Mucosa of gallbladder (tissue), 1 donor: ENCODE measurements at places on chromosomes 16 and 17. TPM values are rescaled to one million over a fixed set of nuclear protein-coding genes. Genes with fewer than 3 reads are reported as not detected.

Gene NAGPA
- 10.7 TPM for total RNA-seq

Gene TBC1D24
- 20.6 TPM for total RNA-seq

Gene PYDC1
- not detected for total RNA-seq

Gene TPPP3
- total RNA-seq = 12.3 TPM

Gene ENPP7
- 0.23 TPM for total RNA-seq

Gene EVPLL
- 0.14 TPM for total RNA-seq

Gene SEZ6L2
- 113 TPM for total RNA-seq

Gene ZG16B
- 55.9 TPM for total RNA-seq

Gene EME1
- 1.4 TPM for total RNA-seq

Gene CHD3
- 127 TPM for total RNA-seq

Gene CLDN7
- 248 TPM for total RNA-seq

Gene CRHR1
- not detected for total RNA-seq

Gene PSMC5
- total RNA-seq = 112 TPM

Gene RND2
- total RNA-seq = 2.8 TPM

Gene OR1A1
- not detected for total RNA-seq

Gene CDH8
- 0.43 TPM for total RNA-seq

Gene HSD17B1
- total RNA-seq = 2.4 TPM

Gene EXOC3L1
- total RNA-seq = 3.2 TPM

Gene OTOP3
- total RNA-seq = not detected

Gene CNP
- total RNA-seq = 65.9 TPM

Gene LRRC37A
- total RNA-seq = 2.6 TPM

Gene DCAF7
- 81.8 TPM for total RNA-seq

Gene IL34
- total RNA-seq = 3.5 TPM

Gene CD300A
- 15.2 TPM for total RNA-seq

Gene ZNF385C
- 0.32 TPM for total RNA-seq

Gene LDHD
- 14.5 TPM for total RNA-seq

Gene PDP2
- total RNA-seq = 18.6 TPM

Gene SPG7
- 106 TPM for total RNA-seq

Gene ANKFN1
- total RNA-seq = 1.3 TPM

Gene CLEC10A
- total RNA-seq = 8.3 TPM

Gene TRAF4
- 115 TPM for total RNA-seq

Gene TMEM106A
- total RNA-seq = 10.8 TPM

Gene NPIPB13
- total RNA-seq = 12.5 TPM

Gene MYH3
- 3.4 TPM for total RNA-seq

Gene RRAD
- total RNA-seq = 9.4 TPM

Gene SPATA32
- total RNA-seq = not detected

Gene IGF2BP1
- 1.1 TPM for total RNA-seq

Gene MEOX1
- total RNA-seq = 5.0 TPM
